ENCODE measurements at places on chromosomes 1 and 21.

DNA sequence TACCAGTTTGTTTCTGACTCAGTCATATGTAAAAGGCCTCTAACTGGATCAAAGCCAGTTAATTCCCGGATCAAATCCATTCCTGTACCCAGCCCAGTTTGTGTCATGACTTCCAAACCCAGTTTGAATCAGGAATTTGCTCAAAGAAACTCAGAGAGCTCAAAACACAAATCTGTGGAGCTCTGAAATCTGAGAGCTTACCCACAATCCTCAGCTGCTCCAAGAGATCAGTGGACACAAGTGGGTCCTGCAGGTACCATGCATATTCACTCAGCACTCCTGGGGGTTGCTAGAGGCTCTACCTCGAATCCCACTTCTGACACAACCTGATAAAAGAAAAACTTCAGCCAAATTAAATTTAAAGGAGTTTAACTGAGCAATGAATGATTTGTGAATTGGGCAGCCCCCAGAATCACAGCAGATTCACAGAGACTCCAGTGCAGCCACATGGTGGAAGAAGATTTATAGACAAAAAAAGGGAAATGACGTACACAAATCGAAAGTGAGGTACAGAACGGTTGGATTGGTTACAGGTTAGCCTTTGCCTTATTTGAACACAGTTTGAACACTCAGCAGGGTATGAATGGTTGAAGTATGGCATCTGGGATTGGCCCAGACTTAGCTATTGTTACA lies 11.9 kb upstream of the MRPL55 start:
- no peak for DNase-seq

GRCh38 chr1:182143154-182143657 lies 81.7 kb upstream of the ZNF648 start:
- DNase-seq: peak; percentile 98

DNA sequence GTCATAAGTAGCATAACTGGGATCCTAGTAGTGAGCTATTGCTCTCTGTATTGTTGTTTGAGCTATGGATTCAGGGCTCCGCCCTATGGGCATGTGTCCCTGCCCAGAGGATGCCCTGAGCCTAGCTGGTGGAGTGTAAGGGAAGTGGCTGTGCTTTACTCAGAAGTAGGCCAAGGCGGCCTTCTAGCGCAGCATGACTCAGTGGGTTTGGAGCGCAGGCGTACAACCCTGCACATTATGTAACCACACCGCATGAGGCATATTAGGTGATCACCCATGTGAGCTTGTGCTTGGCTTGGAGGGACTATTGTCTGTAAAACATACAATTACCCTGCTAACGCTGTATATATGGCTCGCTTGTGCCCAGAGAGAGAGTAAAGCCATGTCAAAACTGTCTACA lies 11.1 kb upstream of the UBE2U start:
- DNase-seq: no peak

- no peak for DNase-seq
Measured at GRCh38 chr1:55708781-55709180, 493.6 kb upstream of the USP24 start.

- DNase-seq: no peak
Measured at GRCh38 chr1:56774067-56774609, 45.1 kb downstream of the FYB2 start.

- no peak for DNase-seq
Measured at GRCh38 chr1:30513396-30514136, 209.8 kb downstream of the MATN1 start.

DNA sequence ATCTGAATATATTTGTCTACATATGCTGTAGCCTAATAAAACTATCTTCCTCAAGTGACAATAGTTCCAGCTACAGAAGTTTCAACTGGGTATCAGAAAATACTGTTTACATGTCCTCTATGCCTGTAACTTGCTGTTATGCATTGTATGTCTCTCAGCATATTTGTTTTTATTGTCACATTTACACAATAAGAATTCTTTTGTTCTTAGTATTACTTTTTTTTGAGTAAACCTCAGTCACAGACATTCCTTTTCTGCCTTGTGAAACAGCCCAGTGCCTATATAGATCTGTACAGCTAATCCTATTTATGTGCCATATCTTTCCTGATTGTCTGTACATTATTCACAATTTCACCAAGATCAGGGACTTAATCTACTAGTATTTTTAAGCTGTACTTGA lies 565.2 kb downstream of the NEGR1 start:
- no peak for DNase-seq

DNA sequence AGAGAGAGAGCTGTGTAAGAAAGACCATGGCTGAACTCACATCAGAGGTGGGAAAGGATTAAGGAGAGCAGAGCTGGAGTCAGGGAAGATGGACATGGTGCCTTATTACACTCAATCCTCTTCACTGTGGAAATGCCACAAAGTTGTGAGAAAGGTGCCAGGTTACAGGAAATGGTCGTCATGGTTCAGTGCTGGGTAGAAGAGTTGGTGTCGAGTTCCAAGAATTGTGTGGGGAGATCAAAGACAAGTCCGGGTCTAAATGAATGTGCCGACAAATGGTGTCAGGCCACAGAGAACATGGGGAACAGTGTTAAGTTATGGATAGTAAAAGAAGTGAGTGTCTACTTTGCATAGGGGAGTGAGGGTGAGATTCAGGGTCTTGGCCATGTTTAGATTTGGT lies 40.9 kb downstream of the LAMC2 start:
- peak; percentile 59 for DNase-seq

DNA sequence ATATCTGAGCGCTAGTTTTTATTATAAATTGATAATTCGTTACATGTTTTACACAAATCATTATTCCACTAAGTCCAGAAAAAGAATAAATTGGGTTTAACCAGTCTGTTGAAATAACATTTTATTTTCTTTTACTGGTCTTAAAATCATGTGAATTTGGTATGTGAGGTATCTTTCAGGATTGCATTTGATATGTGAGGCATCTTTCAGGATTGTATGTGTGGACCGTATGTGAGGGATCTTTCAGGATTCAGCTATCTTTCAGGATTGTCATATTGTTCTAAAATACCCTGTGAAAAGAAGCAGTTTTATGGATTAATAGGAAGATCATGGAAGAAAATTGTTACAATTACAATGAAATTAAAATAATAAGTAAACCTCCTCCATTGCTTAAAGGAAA lies 42.9 kb downstream of the USP25 start:
- DNase-seq: no peak

DNA sequence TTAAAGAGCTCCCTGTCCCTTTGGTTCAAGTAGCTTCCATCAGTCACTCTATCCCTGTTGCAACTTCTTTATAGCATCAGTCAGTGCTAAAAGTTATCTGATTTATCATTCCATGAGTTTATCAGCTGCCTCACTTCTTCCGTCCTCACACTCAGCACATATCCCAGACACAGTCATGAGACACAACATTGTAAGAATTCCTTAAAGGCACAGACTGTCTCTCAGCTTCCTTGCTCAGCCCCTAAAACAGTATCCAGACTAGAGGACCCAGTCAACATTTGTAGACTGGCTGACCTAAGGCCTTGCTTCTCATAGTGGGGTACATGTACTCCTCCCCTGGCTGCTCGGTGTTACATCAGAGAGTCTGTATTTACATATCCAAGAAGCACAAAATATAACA lies 164.9 kb upstream of the ADGRL2 start:
- no peak for DNase-seq

- DNase-seq: no peak
Measured at GRCh38 chr1:173341307-173341706, 134.2 kb upstream of the TNFSF4 start.

DNA sequence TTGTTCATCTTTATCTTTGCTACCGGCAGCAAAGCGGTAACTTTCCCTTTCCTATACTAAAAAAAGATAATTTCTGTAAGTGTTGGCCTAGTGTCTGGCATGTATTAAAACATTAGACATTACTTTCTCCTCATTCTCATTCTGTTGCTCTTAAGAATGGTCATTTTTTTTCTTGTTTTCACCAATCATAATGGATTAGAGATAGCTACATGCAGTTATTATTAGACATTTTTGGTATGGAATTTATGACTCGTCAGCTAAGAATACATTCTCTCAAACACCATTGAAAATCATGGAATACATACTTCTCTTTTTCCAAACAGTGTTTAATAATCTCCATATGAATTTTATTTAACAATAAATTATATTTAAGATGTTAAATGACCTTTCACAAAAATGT lies 1154.6 kb downstream of the BRINP3 start:
- no peak for DNase-seq

DNA sequence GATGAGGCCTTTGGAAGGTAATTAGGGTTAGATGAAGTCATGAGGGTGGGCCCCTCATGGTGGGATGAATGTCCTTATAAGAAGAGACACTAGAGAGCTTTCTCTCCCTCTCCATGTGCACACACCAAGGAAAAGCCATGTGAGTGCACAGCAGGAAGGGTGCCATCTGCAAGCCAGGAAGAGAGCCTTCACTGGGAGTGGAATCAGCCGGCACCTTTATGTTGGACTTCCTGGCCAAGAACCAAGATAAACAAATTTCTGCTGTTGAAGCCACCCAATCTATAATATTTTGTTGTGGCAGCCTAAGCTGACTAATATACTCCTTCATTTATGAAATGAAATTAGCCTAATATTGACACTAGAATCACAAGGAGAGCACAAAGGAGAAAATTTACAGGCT lies 38.2 kb upstream of the PKP1 start:
- DNase-seq: no peak

- DNase-seq: no peak
Measured at GRCh38 chr1:26844424-26845196, 18.1 kb downstream of the ZDHHC18 start.

DNA sequence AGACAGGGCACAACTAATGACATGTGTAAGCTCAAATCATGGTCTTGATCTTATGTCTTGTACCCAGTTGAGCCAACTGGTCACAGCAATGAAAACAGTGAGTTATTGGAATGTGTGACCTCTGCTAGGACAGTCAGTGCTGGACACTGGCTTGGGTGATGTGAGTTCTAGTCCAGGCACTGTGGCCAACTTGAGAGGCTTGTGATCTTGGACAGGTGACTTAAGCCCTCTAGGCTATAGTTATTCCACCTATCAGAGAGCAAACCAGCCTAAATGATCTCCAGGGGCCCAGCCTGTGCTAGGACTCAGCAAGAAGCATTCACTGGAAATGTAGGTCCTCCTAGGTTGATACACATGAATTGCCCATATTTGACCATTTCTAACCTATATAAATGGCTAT lies 1.1 kb downstream of the KCNE2 start:
- no peak for DNase-seq

GRCh38 chr1:8739377-8739776 lies 78.1 kb downstream of the RERE start:
- DNase-seq: no peak

DNA sequence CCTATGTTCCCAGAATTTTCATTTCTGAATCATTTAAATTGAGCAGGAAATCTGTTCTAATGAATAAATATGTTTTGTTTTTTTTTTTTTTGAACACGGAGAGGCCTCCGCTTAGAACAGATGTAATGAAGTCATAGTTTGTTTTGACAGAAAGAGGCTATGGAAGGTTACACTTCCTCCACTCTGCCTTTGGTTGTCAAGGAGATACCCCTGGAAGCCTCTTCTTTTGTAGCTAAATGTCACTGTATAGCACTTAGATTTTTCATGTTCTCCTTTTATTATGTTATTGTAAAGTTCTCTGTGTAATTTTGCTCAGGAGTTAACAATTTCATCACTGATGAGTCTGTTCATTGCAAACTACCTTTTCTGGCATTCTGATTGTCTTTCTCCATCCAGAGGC lies 22.7 kb upstream of the GNG12 start:
- no peak for DNase-seq

DNA sequence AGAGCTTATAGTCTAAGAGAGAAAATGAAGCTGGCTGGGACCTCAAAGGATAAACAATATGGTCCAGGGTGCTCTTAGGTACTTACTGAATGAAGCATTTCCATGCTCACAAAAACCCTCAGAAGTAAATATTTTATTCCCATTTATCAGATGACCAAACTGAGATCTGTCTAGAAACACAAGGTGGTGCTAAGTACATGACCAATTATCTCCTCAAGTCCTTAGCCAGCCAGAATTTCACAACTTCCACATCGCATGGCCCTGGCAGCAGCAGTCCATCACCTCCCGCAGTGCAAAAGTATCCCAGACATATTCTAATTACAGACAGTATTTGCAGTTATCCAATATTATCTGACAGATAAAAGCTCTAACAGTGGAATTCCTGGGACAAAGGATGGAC lies 321.7 kb upstream of the PROX1 start:
- DNase-seq: no peak

GRCh38 chr1:247829656-247830055 lies 5.7 kb upstream of the OR14A16 start:
- no peak for DNase-seq

DNA sequence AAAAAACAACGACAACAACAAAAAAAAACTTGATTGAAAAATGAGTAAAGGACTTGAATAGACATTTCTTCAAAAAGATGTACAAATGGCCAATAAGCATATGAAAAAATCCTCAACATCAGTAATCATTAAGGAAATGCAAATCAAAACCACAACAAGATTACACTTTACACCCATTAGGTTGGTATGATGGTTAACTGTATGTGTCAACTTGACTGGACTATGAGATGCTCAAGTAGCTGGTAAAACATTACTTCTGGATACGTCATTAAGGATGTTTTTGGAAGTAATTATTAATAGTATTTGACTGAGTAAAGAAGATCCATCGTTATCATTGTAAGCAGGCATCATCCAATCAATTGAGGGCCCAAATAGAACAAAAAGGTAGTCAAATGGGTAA lies 34.9 kb upstream of the LYPLAL1 start:
- DNase-seq: no peak

DNA sequence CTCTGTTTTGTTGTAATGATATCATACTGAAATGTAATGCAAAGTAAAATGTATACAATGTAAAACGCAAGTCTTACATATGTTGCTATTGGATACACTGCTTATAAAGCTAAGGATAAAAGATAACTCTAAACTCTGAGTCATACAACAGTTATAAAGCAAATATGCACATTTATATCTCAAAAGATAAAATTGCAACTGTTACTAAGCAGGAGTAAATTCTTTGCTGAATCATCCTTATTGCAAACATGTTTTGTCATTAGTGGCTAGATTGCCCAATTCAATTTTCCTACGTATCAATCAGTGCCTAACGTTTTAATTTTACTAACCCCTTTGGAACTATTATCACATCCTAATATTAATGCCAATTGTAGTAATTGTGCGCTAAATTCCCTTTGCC lies 762.9 kb downstream of the LTN1 start:
- no peak for DNase-seq

DNA sequence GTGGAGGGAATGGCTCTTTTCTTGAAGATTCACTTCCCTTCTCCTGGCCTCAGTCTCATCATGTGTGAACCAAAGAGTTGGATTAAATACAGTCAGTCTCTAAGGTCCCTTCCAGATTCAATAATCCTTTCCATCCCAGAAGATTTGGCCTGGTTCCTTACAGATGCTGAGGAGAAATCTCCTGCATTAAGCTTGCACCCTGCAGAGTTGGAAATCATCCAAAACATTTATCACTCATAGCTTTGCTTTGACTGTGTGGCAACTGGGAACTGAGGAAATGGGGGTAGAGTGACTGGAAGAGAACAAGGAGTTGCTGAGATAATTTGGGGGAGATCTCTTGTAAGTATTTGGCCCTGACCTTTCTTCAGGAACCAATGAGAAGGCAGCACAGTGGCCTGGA lies 220.5 kb upstream of the SGIP1 start:
- DNase-seq: no peak
